Germinal center (tissue), 1 donor: ENCODE measurements at places on chromosomes 5 and 9.

GRCh38 chr5:52798938-52799337 is 11.2 kb downstream of the ITGA1 start:
- no peak for DNase-seq

GRCh38 chr5:135135530-135136226 is 101.7 kb upstream of the PITX1 start:
- no peak for DNase-seq

DNA sequence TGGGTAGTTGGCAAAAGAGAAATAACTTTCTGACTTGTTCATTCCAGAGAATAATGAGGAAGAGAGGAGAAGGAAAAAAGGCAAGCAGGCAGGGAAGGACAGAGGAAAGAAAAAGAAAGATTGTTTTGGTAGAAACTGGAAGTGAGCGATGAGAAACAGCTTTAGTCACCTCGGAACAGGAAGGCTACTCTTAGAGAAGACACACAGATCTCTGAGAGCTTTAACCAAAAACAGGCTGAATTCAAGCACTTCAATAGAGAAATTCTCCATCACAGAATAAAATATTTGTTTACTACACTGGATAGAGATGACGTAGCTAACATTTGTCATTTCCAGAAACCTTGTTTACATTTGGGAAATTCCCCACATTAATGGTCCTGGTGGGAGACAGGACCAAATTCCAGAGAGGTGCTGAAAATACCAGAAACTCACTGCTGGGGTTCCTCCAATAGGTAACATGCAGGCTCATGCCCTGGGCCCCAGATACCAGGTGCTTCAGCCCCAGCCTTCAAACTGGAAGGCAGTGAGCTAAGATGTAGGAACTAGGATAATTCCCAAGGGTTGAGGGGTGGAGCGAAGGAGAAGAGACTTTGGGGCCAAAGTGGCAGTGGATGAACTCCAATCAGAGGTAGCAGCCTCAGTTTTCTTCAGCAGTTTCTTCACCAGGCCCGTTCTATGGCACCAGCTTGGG is 227.7 kb upstream of the GRAMD2B start:
- DNase-seq, result no peak

- no peak for DNase-seq
Observed at GRCh38 chr5:124663101-124663506, 83.3 kb downstream of the ZNF608 start.

DNA sequence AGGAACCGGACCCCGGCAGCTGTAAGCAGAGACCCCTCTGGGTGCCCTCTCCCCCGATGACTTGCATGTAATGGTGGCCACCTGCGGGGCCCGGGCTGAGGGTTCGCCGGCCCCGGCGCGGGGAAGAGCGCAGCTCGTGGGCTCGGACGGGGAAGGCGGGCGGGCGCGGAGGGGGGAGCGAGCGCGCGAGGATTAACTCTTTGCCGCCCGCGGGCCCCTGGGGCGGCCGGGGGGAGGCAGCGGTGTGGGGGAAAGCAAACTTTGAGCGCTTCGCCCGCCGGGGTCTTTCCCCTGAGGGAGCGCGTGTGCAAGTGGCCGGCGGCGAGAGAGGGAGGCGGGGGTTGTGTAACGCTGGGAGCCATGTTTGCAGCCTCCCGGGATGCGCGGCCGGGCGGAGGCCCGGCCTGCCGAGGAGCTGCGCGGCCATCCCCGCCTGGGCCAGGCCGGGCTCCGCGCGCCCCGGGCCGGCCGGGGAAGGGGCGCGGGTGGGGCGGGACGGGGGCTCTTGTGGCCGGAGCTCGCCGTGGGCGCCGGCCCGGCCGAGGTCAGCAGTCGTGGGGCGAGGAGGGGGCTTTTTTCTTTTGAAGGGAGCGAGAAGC is 547 bp downstream of the ANP32B start:
- DNase-seq, result peak; percentile 67

GRCh38 chr9:4656621-4657020 is 5.5 kb upstream of the PLPP6 start:
- DNase-seq, result no peak

DNA sequence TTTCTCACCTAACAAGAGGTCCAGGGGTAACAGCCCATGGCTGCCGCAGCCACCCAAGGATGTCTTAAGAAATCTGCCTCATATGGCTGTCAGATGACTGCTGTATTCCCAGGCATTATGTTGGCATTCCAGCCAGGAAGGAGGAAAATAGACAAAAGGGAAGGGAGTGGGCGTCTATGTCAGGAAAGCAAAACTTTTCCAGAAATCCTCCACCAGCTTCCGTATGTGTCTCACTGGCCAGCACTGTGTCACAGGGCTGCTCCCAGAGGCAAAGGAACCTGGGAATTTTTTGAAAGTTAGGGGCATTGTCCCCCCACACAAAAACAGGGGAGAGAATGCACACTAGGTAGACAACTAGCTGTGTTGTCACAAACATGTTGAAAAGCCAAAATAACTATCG is 7.3 kb downstream of the BHMT2 start:
- DNase-seq, result no peak

DNA sequence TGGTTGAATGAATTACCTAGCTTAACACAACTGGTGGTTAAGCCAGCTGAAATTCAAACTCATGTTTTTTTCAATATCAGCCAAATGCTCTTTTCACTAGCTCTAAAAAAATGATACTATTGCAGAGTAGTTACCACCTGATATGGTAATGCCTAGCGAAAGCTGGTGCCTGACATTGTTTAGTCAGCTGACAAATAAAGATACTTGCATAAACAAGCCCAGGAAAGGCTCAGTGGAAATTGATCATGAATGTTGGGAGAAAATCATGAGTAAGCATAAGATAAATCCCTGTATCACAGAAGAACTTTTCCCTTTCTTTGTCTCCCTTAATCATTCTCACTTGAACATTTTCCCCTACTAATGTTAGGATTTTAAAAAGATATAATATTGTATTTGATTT is 54.6 kb downstream of the FGF10 start:
- DNase-seq, result no peak

DNA sequence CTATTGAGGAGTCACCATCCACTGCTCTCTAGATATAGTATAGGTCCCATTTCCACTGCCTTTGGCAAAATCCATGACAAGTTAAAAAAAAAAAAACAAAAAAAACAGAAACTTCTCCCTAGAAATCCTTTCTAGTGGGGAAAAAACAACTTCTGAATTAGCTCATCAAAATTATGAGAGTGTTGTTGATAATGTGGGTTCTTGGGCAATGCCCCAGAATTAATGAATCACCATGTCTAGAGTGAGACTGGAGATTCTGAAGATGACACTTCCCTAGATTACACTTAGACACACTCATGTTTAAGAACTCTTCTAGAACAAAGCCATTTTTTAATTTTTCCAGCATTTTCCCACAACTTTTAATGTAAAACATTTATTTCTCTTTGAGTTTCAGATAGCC is 728.0 kb upstream of the C9orf72 start:
- no peak for DNase-seq

DNA sequence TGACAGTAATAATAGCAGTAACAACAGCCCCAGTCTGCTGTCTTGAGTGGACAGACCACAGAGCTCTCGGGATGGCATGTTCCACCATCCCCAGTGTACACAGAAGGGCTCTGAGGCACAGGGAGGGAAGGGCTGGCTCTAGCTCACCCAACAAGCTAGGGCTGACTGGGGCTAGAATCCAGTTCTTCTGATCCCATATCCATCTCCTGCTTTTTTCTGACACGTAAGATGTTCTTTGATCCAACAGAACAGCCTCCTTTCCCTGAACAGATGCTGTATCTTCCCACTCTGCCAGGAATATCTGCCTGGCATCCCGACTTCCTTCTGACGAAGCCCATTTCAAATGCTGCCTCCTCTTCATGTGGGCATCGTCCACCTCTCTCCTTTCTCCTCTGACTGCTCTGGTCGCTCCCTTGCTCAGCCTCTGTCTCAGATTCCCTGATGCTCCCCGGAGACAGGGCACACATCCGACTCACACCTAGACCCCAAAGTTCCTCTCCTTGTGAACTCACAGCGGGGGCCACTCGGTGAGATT is 43.6 kb upstream of the CLK4 start:
- DNase-seq, result no peak

GRCh38 chr5:93161661-93162654 is 419.1 kb downstream of the NR2F1-AS1 start:
- DNase-seq, result no peak
